ENCODE measurements at places on chromosomes 4 and X.
A peak's percentile ranks its signal among the peaks of the same experiment; 100 is the strongest.

DNA sequence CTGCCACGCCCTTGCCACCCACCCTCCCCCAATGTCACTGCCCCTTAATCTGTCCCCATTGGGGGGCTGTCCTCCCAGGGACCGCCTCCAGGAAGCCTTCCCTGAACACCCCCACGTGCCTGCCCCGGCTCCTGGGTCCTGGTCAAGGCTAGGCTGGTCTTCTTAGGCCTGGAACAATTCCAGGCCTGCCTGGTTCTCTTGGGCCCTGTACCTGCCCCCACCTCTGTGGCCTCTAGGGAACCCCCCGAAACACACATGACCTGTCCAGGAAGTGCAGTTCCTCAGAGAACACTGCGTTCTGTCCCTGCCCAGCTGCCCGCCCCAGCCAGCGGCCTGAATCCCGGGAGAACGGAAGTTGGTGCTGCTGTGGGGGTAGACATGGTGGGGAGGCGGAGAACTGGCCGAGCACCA, 5.1 kb downstream of the MXD4 start:
- no peak for DNase-seq

GRCh38 chr4:5931526-5931925, 38.6 kb upstream of the CRMP1 start:
- DNase-seq: no peak

DNA sequence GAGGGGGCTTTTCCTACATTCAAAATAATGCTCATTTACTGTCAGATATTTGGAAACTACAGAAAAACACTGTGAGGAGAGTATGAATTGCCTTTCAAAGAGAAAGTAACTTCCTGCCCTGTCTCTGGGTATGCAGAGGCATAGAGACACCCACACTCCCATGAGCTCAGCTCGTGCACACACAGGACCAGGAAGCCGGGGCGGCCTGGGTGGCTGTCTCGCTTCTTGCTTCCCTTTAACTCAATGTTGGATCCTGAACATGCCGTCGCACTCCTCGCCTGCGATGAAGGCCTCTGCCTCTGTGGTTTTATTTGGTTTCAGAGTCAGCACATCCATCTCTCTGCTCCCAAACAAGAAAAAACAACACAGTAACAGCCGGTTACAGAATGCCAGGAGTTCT, 40.1 kb upstream of the GPR78 start:
- no peak for DNase-seq

DNA sequence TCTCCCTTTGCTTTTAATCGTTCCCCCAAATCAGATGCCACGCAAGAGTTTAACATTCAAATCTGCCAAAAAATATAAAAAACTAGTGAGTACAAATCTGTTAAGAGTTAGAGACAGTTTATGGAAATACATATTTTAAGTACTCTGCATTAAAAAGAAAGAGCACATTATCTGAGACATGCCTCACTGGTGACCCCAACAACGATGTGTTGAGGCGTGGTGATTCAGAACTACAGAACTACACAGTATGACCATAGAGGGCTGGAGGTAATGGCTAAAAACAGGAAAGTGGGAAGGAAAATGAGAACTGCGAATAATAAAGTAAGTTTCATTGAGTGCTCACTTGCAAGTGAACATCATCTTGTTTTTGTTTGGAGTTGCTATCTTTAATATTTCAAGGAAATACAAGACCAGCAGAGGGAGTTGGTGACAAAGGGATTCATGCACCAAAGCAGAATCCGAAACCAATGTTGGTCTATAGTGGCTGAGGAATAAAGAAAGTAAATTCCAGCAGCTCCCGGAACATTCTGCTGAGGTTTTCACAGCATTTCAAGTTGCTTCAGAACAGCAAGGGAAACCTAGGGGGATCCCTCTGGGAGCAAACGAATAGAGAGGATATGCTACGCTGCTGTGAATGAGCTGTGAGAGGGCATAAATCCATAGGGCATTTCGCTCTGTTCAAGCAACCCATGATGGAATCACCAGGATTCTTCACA, 92.2 kb downstream of the DCHS2 start:
- peak; percentile 3 for DNase-seq

DNA sequence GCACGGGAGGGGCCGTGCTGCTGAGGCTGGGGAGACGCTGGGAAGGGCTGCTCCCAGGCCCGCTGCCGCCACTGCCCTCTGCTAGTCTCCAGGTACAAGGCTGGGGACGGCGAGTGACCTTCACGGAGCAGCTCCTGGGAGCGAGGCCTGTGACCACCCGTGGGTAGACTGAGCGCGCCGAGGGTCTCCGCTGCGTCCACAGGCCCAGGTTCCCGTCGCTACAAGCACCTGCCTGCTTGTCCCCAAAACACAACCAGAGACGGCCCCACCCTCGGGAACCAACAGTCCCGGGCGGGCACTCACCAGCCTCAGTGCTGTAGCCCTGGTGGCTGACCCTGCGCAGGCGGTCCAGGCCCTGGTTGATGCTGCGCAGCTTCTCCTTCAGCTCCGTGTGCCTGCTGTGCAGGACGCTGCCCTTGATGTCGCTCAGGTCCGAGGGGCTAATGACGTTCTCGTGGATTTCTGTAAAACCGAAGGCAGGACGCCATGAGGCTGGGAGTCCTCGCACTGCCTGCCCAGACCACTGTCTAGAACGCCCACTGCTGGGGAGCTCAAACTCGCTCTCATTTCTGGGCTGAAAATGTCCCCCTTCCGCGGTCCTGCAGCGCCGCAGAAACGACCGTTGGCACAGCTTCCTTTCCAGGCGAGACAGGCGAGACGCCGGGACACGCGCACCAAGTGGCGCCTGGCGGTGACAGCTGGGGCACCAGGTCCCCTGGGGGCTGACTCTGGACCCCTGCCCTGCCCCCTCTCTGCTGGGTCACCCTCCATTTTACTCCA, 14.3 kb downstream of the LRPAP1 start:
- no peak for DNase-seq

- DNase-seq: peak; percentile 51
Observed at GRCh38 chr4:39029752-39030694, 2.2 kb downstream of the TMEM156 start.

- DNase-seq: peak; percentile 71
Observed at GRCh38 chrX:45164021-45164621, 36.6 kb downstream of the DIPK2B start.

DNA sequence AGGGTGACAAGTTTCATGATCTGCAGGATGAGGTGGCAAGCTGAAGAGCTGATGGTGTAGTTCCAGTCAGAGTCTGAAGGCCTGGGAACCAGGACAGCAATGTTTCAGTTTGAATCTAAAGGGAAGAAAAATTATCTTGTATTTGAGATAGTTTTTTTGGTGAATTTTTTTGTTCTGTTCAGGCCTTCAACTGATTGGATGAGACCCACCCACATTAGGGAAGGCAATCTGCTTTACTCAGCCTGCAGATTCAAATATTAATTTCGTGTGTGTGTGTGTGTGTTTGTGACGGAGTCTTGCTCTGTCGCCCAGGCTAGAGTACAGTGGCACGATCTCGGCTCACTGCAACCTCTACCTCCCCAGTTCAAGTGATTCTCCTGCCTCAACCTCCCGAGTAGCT, 22.1 kb upstream of the SMIM14 start:
- no peak for DNase-seq

DNA sequence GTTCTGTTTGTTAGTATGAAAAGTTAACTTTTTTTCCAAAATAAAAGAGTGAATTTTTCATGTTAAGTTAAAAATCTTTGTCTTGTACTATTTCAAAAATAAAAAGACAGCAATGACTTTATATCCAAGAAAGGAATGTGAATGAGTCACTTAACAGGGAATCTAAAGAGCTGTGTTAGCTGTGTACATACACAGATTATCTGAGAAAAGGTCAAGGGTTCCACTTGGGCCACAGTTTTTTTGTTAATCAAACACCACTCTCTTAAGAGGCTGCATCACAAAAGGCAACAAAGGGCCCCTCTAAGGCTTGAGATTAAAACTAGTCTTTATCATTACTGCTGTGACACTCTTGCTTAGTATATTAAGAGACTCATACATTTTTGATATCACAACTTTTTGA, 82.1 kb downstream of the FIP1L1 start:
- DNase-seq: no peak

DNA sequence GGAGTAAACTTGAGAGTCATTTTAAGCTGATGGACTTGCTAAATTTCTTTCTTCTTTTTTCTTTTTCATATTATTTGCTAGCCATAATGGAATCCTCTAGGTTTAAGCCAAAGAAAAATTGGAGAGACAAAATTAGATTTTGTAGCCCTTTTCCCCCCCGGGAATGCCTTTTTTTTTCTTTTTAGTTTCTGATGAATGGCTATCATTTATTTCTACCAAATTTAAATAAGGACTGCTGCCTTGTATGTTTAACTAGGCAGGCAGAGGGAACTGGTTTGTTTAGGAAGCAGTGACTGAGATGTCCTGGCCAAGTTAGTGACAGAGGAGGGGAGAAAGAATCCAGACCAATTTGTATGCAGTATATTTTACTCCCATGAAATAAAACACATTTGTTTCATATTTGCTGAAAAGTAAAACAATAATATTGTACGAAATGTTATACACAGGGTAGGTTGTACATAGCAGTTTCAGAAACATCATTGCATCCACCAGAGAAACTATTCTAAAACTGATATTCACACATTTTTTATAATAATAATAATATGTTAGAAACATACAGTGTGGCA, 5.7 kb downstream of the PITX2 start:
- no peak for DNase-seq

DNA sequence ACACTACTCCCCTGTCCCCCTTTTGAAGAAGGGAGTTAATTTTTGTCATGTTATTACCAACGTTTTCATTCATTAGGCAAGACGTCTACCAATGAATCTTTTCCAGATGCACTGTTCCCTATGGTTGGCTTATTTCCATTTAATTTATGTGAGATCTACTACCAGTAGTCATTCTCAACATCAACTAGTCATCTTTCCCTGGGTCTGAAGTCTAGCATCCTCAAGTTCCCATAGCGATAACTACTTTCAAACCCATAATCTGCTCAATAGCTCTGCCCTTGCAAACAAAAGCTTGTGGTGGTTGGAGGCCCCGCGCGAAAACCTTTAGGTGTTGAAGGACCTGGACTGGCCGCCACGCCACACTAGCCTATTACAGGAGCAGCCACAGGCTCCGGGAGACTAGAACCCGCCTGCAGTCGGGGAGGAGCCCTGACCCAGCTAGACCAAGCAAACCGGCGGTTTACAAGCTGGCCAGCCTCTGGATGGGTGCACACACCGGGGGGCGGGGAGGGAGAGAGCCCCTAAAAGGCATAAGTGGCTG, 746 bp downstream of the PPAT start:
- peak; percentile 80 for DNase-seq

DNA sequence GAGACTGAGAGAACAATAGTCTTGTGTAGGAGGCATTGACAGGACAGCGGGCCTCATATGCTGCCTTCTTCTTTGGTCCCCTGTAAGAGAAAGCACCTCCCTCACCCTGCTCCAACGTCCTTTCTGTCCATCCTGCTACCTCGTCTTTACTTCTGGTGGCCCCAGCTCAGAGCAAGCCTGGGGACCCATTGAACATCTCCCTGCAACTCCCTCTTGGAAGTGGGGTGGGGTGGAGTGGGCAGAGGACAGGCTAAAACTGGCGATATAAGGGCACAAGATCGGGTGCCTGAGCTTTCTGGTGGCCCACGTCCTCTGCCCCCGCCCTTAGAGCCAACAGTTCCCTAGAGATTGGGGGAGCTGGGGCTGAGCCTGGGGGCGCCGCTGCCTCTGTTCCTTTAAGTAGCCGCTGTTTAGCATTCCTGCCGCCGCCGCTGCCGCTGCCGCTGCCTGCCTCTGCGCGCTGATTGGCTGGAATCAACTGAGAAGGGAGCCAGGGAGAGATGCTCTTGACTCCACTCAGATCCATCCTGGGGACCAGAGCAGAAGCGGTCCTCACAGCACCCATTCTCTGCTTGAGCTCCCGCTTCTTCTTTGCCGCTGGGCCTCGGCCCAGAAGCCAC, at the start of gene DLG3:
Gene DLG3, plus strand, starts transcription at position 510 of the 620 bp plus-strand sequence. CDS start 367 bp downstream, outside the sequence.
- DNase-seq: no peak

DNA sequence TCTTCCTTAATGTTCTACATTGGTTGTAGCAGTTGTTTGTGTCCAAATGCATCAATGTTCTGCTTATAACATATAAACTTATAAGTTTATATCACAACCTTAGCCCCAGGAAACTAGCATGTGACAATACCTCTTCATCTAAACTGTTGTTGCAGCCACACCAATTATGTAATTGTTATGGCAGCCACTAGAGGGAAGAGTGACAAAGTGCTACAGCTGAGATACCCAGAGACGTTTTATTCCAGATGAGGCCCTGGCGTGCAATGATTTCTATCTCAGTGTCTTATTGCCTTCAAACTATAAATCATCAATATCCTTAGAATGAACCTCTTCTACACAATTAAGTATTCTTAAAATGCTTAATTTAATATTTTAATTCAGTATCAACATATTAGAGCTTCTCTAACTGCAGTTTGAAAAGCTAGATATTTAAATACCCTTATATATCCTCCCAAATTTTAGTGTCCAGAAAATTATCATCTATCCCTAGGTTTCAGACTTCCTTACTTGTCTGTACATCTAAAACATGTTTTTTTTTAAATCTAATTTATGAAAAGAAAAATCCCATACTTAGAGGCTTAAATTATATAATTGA, 171.6 kb downstream of the PCDH10 start:
- peak; percentile 51 for DNase-seq

DNA sequence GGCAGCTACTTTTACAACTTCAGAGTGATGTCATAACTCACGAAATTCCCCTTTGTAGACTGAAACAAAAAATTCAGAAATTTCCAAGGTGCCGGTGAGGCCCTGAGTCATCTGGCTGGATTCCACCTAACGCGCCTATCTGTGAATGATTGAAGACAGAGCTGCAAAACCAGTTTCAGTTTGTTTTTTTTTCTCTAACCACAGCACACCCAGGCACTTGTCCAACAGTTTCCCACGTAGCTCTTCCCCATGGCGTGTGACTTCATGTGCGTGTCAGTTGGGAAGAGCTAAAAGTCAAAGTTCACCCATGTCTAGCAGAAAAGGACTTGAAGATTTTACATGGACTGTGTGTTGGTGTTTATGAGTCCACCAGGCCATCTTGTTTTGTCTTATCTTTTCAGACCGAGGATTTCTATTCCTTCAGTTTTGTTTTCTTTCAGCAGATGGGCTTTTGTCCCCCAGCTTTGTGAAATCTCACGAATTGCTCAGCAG, 16.4 kb downstream of the TCEANC start:
- peak; percentile 90 for DNase-seq

GRCh38 chrX:45540181-45540580, 339.5 kb upstream of the DIPK2B start:
- no peak for DNase-seq

DNA sequence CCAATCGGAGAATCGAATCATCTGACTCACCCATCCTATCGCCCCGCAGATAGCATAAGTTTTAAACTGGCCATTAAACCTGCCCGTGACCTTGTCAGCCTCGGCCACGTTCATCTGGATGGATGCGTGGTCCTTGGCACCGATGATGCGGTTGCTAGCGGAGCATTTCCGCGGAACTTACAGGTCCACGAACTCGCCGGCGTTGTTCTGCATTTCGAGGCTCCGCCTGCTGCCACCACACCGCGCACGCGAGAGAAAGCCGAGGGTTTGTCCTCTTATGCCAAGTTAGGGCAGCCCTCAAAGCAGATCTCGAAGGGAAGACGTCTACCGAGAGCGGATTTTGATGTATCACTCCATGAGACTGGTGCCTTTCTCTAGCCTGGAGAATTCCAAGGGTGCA, 30.1 kb upstream of the TAPT1 start:
- no peak for DNase-seq
